ENCODE measurements at places on chromosomes 2 and 18.

- no peak for DNase-seq
Measured at GRCh38 chr18:37242826-37243560, 322.6 kb downstream of the CELF4 start.

DNA sequence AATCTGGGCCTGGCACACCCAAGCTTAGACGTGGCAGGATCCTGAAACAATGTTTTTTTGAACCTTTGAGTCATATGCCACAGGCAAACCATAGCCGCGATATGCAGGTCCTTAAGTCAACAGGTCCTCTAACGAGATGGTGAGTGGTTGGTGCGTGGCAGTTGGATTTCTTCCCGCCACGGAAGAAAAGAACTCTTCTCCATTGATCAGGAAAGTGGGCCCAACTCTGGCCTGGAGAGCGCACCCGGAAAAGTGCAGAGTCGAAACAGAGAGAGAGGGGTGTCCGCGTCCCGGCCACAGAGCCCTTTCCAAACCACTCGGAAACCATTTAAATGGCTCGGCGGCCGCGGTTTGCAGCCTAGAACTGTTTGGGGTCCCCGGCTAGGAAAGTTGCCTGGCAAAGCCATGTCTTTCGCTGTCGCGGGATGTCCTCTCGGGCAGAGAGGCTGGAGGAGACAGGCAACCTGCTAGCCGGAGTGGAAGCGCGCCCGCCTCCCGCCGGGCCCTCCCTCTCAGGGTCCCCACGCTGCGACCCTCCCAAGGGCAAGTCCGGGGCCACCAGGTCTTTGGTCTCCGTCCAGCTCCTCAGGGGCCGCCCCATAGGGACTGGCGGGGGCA, 777 bp downstream of the GALNT3 start:
- DNase-seq: no peak

GRCh38 chr2:174775571-174775980, 11.3 kb upstream of the CHRNA1 start:
- DNase-seq: no peak

- no peak for DNase-seq
Measured at GRCh38 chr18:25842665-25843064, 247.7 kb downstream of the SS18 start.

- no peak for DNase-seq
Measured at GRCh38 chr2:59490994-59491393, 1062.5 kb downstream of the BCL11A start.

- no peak for DNase-seq
Measured at GRCh38 chr2:143802242-143802641, 673.0 kb downstream of the ARHGAP15 start.

- DNase-seq: no peak
Measured at GRCh38 chr2:220673151-220673874, 898.8 kb downstream of the EPHA4 start.

DNA sequence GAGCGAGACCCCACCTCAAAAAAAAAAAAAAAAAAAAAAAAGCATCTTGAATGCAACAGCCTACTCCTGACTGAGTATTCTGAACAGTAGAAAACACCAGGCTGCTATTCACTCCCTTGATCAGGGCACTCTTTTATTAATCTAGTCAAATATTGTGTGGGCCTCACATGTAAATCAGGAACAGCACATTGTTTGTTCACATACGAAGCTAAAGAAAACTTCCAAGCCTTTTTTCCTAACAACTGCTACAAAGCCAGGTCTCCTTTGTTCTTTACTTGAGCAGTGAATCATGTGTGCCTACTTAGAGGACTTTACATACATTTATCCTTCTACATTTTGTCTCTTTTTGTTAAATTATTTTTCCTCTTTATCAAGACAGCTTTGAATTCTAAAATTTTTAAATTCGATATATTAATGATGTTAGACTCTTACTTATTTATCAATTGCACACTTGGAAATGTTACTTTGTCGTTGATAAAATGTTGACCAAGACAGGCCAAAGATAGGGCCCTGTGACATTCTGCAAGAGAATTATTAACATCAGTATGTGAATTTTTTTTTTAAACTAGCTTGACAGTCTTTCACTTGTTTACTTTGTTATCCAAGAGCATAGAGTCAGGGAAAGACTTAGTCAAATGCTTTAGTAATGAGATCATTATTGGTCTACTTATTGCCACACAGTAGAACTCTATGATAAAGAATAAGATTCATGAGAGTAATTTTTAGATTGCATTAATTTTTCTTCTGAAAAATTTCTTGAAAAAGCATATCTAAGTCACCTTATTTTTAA, 13.2 kb downstream of the SPATS2L start:
- DNase-seq: no peak

DNA sequence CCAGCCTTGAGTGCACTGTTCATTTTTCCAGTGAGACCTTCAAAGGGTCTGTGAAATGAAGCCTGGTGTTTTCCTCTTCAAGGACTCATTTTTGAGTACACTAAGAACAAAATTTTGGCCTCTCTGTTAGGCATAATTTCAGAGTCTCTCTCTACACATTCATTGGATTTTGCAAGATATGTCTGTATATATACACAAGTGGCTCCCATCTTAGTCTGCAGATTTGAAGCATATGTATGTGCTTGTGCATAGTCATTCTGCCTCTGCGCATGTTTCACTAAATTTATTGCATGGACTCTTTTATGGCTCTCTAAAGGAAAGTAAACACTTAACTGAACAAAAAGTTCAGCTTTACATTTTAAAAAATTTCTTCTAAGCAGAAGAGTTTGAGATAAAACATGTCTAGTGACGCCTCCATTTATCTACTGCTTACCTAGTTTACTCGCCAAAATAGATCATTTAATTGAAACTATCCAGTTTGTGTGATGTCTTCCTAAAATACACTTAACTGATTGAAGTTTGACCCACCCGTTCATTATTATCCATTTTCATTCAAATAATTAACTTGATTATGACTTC, 145.9 kb downstream of the FMNL2 start:
- DNase-seq: no peak

DNA sequence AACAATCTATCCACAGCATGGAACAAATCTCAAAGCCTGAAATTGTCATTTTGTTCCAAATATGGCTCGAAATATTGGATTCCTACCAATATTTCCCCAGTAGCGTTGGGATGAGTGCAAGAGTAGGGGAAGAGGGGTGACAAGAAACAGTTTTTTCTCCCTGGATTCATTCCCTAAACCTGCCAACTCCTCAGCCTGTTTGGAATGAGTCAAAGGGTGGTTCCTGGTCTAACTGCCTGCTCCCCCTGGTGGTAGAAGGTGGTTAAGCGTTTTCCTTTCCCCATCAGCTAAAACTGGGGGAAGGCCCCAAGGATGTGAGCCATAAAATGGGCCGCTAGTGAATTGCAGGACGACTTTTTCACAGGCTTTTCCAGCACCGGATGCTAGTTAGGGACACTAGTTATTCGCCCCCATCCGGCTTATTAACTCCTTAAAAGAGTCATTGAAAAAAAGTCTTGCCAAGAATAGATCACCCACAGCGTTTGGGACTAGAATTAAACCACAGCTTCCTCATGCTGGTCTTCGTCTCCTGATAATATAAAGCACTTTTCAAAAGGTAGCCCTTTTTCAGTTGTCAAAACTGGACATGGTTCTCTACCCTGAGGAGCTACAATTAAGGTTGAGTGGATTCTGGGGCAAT, 72.5 kb downstream of the DHRS9 start:
- DNase-seq: peak; percentile 57

GRCh38 chr18:74331404-74331803, 15.8 kb downstream of the C18orf63 start:
- DNase-seq: no peak

DNA sequence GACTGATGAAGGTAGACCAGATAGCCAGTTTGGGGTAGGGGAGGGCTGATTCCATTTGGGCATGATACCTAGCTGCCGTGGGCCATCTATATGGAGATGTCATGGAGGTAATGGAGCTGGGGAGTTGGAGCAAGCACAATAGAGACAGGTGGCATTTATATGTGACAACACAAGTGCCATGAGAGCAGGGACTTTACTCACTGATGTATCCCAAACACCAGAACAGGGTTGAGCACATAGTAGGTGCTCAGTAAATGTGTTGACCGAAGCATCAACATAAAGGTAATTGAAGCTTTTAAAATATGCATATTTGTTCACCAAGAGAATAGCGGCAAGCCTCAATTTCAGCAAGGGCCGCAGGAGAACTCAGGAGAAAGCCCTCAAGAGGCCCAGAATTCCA, 15.0 kb downstream of the SLC30A3 start:
- DNase-seq: no peak
